ENCODE measurements at places on chromosomes 2 and 18.

- no peak for DNase-seq
Observed at GRCh38 chr2:139354518-139354917, 574.3 kb upstream of the NXPH2 start.

GRCh38 chr2:240238201-240238600 lies 97.7 kb upstream of the OTOS start:
- DNase-seq = no peak

- DNase-seq = no peak
Observed at GRCh38 chr2:96877042-96877451, 7.2 kb upstream of the SEMA4C start.

- no peak for DNase-seq
Observed at GRCh38 chr2:54310311-54310710, 54.3 kb upstream of the TSPYL6 start.

DNA sequence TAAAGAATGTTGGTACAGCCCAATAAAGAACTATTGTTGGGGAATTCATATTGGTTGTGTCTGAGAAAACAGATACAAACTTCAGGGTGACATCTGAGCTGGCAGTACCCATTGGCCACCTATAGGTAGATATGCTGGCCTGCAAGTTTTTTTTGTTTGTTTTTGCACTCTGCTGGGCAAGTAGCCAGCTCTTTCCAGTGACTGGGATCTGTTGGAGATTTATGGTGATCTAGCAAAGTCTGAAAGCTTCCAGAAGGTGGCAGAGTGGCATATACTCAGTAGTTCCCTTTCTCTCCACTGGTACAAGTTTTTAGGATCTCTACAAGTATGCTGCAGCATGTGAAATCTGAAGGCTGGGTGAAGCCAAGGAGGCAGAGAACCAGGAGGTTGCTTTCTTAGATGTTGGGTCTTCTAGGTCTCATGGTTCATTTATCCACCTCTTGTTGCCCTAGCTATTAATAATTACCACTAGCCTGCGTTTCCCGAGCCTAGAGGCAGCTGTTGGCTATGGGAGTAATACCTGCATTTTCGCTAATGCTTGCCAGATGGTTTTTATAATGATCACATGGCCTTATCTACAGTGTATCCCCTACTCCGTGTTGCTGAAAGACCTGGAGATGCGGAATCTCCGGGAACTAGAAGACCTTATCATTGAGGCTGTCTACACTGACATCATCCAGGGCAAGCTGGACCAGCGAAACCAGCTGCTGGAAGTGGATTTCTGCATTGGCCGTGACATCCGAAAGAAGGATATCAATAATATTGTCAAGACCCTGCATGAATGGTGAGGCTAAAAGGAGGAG lies 9.5 kb downstream of the COPS7B start:
- peak; percentile 2 for DNase-seq

DNA sequence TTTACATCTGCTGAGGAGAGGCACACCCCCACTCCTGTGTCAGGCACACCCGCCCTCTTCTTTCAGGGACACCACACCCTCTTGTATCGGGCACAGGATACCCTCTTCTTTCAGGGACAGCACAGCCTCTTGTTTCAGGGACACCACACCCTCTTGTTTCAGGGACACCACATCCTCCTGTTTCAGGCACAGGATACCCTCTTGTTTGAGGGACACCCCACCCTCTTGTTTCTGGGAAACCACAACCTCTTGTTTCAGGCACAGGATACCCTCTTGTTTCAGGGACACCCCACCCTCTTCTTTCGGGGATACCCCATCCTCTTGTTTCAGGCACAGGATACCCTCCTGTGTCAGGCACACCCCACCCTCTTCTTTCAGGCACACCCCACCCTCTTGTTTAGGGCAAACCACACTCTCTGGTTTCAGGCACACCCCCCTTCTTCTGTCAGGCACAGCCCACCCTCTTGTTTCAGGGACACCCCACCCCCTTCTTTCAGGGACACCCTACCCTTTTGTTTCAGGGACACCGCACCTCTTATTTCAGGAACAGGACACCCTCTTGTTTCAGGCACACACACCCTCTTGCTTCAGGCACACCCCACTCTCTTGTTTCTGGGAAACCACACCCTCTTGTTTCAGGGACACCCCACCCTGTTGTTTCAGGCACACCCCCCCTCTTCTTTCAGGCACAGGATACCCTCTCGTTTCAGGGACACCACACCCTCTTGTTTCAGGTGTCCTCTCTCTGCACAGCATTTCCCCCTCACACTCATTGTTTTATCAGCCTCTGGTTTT lies 96.2 kb downstream of the TPO start:
- no peak for DNase-seq

- DNase-seq = no peak
Observed at GRCh38 chr2:172698041-172698863, 37.4 kb upstream of the RAPGEF4 start.

DNA sequence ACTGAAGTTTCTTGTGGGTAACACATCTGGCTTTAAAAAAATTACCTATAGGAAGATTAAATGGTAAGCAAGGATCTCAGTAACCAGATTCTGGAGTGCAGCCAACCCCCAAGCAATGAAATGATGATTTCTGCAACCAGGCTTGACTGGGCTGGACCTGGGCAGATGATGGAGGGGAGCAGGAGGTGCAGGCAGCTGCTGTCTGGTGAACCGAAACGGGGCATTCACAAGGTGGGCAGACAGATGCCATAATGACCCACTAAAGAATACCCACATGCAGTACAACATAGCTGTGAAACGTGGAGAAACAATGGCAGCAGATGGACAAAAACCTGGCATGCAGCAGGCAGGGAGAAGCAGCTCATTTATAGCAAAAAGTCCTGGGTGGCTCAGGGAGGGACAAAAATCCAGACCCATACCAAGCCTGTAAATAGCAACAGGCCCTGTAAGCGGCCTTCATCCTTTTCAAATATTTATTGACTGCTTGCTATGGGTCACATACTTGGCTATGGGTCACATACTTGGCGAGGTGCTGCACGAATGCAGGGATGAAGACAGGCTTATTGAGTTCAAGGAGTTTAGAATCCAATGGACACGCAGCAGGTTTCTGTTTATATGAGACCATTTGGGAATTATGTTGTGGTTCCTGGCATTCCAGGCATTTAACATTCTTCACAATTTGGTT lies 244.7 kb downstream of the HRH4 start:
- DNase-seq = peak; percentile 86

DNA sequence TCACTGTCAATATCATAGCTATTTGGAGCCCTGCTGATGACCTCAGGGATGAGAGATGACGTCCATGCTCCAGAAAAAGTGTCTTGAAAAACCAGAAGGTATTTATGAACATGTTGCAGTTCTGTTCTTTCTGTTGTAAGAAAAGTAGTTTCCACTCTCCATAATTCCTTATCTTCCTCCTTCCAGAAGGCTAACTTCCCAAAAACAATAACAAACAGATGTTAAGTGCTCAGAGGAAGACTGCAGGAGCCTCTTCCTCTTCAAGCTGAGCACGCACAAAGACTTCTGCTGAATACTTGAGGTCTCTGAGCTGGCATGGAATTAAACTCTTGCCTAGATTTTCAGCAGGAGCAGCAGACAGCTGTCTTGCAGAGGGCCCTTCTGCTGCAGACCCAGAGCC lies 434.5 kb upstream of the KLHL29 start:
- no peak for DNase-seq

GRCh38 chr2:148876202-148876594 lies 1.2 kb downstream of the KIF5C start:
- peak; percentile 43 for DNase-seq

DNA sequence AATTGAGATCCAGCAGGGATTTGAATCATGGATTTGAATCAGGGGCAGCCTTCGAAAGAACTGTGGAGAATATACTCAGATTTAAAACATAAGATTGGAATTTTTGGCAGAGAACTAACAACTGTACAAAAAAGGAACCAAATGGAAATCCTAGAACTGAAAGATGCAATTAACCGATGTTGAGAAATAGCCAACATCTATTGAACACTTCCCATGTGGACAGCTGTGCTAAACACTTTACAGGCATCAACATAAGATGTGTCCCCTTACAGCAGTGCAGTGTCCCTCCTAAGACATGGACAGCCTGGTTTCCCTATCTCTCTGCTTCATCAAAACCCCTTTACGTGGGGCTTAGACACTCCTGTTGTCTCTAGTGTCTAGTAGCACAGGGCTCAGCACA lies 3.7 kb upstream of the IL1RN start:
- DNase-seq = no peak

GRCh38 chr2:9423922-9424272 lies 443 bp downstream of the CPSF3 start:
- no peak for DNase-seq
